ENCODE measurements at places on chromosomes 6 and 20.

GRCh38 chr6:120894077-120894476 is 440.2 kb downstream of the TBC1D32 start:
- no peak for DNase-seq

- DNase-seq, result peak; percentile 2
Measured at GRCh38 chr6:68226460-68226859, 408.6 kb upstream of the ADGRB3 start.

GRCh38 chr6:153858529-153858928 is 180.5 kb upstream of the OPRM1 start:
- DNase-seq, result peak; percentile 3

GRCh38 chr6:25441663-25442270 is 162.6 kb downstream of the CARMIL1 start:
- no peak for DNase-seq

GRCh38 chr6:10587656-10588406 is 66.7 kb downstream of the GCNT2 start:
- DNase-seq, result no peak

- DNase-seq, result no peak
Measured at GRCh38 chr6:150712505-150713252, 113.0 kb downstream of the PLEKHG1 start.

- no peak for DNase-seq
Measured at GRCh38 chr6:82521369-82521768, 157.8 kb downstream of the TPBG start.

DNA sequence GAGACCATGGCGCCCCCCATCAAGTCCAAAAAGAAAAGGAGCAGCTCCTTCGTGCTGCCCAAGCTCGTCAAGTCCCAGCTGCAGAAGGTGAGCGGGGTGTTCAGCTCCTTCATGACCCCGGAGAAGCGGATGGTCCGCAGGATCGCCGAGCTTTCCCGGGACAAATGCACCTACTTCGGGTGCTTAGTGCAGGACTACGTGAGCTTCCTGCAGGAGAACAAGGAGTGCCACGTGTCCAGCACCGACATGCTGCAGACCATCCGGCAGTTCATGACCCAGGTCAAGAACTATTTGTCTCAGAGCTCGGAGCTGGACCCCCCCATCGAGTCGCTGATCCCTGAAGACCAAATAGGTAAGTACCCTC is 41.7 kb upstream of the NAA20 start:
- DNase-seq, result no peak

- no peak for DNase-seq
Measured at GRCh38 chr6:72720464-72720863, 98.6 kb downstream of the KCNQ5 start.

- DNase-seq, result no peak
Measured at GRCh38 chr6:47106216-47106615, 64.1 kb upstream of the ADGRF1 start.

Measured in suppressor macrophage treated with lipopolysaccharide for 4 hours (primary cell).